ENCODE measurements at places on chromosomes 1 and 21.

- no peak for DNase-seq
Observed at GRCh38 chr1:115402753-115403184, 64.7 kb upstream of the NGF start.

- no peak for DNase-seq
Observed at GRCh38 chr21:37983336-37984095, 67.3 kb upstream of the KCNJ6 start.

DNA sequence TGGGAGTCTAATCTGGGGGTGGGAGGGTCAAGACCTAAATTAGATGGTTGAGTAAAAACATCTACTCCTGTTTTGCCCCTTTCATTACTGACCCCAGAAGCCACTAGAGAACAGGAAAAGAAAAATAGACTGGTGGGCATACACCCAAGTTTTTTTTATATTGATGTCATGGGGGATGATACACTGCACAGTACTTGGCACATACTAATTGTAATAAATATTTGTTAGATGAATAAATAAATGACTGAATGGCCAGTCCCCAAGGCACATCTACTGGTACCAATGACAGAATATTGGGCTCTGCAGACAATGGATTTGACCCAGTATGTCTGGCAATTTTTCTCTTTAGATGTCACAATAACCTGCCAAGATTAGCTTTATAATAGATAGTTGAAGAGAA, 36.8 kb upstream of the PTBP2 start:
- DNase-seq: no peak

DNA sequence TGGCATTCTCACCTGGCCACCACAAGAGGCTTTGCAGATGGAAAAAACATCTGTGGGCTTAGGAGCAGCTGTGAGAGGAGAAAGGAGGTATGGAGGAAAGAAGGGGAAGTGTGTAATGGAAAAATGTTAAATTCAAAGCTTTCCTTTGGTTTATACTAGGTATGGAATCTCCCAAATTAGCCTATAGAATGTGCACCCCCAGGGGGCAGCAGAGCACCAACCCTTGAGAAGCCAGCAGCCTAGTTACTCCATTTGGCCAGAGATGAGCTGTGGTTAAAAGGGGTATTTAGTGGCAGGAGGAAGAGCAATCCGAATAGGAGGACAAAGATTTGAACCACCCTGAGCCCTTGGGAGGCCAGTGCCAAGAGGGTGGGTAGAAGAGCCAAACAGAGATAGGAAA, 97.5 kb upstream of the CTTNBP2NL start:
- no peak for DNase-seq

DNA sequence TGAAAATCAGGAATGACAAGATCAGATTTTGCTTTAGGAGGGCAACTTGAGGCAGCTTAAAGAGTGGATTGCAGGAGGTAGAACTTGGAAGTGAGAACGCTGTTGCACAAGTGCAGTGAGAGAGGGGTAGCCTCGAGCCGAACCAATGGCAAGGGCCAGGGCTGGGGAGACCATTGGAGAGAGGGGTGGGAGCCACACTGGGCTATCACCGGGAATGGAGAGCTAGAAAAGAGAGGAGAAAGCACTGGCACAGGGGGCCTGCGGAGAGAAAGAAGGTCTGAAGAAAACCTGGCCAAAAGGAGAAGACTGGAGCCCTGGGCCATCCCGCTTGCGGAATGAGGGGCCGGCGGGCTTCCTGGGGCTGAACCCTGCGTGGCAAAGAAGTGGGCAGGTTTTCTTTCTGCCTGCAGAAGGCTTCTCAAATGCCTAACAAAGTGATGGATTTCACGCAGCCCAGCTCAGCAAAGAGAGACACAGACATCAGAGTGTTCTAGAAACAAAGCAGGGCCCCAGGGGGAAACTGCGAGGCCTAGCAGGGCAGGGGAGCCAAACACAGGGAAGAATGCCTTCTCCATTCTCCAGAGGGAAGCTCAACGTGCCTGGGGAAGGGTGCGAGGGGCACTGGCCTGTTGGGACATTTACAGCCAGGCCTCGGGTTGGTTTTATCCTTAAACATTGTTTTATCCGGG, 1.2 kb upstream of the SLC37A1 start:
- no peak for DNase-seq

GRCh38 chr1:174964972-174965361, 34.8 kb upstream of the CACYBP start:
- DNase-seq: no peak

DNA sequence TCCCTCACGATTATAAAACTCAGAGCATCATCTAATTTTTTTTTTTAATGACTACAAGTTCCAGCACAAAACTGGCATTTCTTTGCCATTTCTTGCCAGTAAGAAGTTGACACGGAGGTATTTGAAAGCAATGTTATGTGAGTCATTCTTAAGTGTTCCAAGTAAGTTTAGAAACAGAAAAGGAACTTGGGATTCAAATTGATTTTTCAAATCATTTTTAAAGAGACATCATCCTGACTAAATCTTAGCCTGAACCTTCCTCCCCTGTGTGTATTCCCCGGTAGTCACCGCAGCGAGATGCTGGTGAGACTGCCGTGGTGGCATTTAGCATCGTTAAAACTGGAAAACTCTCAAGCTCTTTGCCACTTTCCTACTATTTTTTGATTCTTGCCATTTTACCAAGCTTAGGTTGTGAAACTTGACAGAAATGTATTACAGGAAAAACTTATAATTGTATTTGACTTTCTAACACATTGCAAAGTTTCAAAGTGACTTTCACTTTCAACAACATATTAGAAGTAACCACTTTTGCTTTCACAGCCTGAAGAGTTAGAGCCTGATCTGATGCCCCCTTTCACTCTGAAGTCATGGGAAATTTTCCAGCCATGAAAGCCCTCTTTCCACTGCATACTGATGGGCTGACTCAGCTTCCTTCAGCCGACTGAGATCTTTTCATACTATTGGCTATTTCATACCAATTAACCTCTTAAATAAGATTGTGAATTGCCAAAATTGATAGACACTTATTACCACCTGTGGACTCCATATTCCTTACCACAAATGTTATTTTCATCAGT, 61.4 kb downstream of the OLFML2B start:
- DNase-seq: no peak

GRCh38 chr1:55443175-55443915, 228.2 kb upstream of the USP24 start:
- DNase-seq: no peak

- DNase-seq: no peak
Observed at GRCh38 chr1:81270051-81270450, 530.7 kb upstream of the ADGRL2 start.

DNA sequence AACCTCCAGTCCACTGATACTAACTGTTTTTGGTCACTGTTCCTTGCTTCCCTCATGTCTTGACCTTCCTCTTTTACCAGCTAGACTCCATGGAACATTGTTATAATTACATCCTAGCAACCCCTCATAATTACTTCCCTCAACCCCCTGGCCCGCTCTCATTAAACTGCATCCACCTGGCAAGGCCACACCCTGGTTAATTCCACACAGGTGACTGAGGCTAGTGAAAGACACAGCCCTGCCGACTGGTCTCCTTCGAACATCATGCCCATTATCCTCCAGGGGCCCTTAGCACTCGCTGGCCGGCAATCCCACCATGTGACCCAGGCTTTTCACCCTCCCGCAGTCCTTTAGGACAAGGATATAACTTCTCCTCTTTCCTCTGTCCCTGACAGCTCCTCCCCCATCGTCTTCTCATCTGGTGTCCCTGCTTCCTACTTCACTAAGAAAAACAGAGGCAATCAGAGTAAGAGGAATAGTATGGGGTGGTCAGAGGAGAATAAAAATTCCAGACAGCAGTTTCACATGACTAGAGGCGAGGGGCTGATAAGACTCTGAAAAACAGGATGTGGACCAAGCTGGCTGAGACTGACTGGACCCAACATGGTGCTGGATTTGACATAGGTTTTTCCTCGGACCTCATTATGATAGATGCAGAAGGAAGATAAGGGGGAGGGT, 8.8 kb upstream of the TENT5B start:
- no peak for DNase-seq

GRCh38 chr1:60889709-60890108, 192.7 kb upstream of the NFIA start:
- no peak for DNase-seq

DNA sequence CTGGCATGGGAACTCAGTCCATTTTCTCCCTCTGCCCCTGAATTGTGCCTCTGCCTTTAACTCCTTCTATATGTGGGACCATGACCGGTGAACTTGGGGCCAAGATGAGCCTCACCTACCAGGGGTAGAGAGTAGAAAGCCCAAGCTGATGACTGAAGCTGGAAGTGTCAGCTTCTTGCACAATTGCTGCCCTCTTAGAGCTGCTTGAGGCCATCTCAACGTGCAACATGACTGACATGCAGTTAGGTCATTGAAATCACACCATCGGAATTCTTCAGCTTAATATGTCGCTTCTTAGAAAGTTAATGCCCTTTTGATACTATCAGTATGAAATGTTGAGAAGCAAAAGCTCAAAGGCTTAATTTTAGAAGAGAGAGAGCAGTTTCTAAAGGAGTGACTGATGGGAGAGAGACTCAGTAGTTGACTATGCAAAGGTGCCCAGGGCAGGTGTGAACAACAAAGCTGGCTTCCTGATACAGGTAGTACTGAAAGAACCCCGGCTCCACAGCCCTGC, 89.4 kb upstream of the UBE2U start:
- no peak for DNase-seq

Measured in NCI-H1930 (cell line).